H54 (cell line): ENCODE measurements at places on chromosomes 5 and 9.

GRCh38 chr5:59826996-59827395 lies 66.5 kb downstream of the PDE4D start:
- DNase-seq = no peak

DNA sequence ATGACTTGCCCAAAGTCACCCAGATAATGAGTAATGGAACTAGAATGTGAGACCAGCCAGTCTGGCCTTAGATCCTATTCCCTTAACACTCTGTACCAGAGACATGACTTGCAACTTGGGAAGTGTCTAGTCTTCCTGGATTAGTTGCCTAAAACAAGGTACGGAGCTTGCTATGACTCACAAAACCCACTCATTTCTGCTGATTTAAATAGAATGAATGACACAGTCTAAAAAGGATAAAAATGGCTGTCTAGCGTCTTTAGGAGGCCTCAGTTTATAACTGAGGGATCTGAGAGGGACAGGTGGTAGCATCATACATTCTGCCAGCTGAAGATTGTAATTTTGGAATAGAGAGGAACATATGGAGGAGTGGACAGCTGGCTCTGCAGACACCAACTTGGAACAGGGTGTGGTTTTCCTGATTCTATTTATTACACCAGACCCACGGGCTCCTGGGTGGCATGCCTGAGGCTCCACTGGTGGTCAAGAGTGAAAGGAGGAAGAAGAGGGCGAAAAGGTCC lies 62.7 kb downstream of the ABLIM3 start:
- DNase-seq = peak; percentile 26

- no peak for DNase-seq
Observed at GRCh38 chr5:133406977-133407632, 205.2 kb downstream of the FSTL4 start.

DNA sequence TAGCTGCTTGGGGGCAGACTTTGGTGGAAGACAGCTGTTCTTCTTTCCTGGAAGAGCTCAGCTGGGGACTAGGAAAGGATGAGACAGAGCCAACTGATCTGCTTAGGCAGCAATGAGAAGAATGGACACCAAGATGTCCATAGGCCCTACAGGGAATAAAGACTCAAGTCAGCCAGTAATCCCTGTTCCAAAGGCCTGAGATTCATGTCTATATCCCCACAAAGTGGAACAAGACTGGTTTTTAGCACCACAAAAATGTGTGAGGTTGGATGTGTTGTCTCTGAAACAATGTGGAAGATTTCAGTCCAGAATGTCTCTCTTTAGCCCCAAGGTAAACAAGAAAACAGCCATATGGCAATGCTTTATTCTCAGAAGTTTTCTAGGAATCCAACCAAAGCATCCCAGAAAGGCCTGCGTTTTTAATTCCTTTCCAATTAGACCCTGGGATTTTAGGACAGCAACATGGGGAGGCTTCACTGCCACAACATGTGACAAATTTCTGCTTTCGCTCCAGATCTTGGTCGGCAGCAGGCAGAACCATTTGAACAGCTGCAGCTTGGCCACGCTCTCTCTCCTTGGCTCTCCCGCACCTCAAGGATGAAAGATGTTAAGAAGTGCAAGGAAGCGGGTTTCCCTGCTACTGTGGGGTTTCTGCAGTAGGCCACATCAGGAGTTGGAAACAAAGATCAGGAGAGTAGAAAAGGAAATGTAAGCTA lies 245.1 kb downstream of the FSTL4 start:
- no peak for DNase-seq

DNA sequence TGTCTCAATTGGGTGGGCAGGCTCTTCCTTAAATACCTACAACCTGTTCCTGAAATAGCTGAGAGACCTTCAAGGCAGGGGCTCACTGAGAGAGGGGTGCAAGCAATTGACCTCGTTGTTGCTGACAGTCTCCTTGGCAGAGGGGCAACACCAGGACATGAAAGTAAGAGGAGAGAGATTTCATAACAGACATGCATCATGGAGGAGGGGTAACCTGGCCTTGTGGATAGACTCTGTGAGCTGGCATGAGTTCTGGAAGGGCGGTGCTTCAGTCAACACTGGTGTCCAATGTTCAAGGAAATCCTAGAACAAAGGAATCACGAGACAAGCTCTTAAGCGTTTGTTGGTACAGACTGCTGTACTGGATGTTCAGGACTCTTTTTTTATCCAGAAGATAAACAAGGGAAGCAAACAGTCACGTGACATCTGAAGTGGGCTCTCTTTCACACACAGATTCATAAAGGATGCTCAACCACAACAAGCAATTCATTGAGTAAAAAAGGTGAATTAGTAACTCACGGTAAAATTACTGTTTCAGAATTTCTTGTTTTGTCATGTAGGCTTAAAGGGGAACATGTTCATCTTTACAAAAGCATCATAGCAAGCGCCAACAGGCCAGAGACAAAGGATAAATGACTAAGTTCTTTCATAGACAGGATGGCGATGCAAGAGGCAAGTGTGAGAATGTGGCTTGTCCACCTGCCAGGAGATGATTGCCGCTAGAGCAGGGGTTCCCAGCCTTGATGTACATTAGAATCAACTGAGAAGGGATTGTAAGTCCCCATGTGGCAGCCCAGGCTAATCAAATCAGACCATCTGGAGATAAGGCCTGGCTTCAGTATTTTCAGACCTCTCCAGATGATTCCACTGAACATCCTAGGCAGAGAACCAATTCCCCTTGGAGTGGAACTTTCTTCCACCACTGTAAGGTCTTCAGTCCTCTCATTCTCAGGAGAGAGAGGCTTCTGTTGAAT lies 20.7 kb downstream of the ANKRA2 start:
- no peak for DNase-seq

DNA sequence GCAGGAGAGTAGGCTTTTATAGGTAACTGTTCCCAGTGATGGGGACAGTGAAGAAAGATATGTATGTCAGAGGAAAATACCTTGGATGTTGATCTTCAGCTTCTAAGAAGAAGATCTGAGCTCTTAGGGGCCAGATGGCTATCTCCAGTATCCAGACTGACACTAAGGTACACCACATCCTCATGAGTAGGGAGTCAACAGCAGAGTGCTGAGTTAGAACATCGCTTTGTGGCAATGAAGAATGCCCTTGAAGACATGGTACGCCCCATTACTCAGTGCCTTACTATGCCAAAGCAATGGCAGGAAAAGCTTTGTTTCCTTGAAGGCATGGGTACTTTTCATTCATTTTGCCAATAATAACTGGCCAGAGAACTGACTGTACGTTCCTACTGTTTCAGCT lies 263.7 kb downstream of the CEMIP2 start:
- no peak for DNase-seq

- no peak for DNase-seq
Observed at GRCh38 chr9:3909966-3910650, 384.3 kb upstream of the RFX3 start.

- DNase-seq = no peak
Observed at GRCh38 chr5:173474881-173475287, 141.6 kb downstream of the BOD1 start.

GRCh38 chr9:137607141-137607857 lies 1.8 kb downstream of the ARRDC1 start:
- DNase-seq = no peak

DNA sequence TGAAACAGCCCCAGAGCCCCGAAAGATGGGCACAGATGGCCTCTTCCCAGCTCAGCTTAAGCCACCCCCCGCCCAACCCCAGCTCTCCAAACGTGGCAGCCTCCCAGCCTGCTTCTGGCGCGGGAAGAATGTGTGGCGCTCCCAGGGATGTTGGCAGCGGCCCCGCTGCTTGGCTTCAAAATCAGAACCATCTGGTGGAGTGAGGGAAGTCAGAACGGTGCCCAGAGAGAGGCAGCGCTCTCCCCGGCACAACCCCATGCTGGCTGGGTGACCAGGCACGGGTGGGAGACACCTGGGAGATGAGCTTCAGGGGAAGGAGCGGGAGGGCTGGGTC lies 72.7 kb upstream of the ORM1 start:
- no peak for DNase-seq

- peak; percentile 71 for DNase-seq
Observed at GRCh38 chr9:122095010-122095767, 2.1 kb upstream of the TTLL11 start.

DNA sequence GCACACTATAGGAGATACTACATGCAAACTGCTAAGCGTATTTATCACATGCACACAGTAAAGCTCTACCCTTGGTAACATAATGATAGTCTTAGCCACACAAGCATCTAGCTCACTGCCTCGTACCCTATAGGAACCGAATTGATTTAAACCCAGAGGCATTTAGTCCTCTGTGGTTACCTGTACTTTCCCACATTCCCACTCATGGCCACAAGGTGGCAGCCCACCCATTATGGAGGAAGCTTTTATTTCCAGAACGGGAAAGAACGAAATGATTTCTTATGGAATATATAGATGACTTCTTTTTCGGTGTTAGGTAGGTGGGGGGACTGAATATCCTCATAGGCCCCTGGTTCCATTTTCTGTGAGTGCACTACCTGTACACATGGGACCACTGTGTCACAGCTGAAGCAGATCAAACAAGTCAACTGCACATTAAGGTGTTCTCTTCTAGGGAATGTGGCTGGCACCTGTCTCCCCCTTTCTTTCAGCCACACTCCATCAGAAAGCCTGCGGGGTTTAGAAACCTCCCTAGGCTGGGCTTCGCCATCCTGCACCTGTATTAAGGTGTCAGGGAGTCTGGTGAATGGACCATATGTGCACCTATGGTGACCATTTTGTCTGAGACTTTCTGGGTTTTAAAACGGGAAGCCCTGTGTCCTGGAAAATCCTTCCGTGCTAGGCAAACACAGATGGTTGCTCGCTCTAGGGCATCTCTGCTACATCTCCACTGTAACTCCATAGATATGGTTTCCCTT lies 313.2 kb downstream of the SLIT3 start:
- DNase-seq = peak; percentile 23

DNA sequence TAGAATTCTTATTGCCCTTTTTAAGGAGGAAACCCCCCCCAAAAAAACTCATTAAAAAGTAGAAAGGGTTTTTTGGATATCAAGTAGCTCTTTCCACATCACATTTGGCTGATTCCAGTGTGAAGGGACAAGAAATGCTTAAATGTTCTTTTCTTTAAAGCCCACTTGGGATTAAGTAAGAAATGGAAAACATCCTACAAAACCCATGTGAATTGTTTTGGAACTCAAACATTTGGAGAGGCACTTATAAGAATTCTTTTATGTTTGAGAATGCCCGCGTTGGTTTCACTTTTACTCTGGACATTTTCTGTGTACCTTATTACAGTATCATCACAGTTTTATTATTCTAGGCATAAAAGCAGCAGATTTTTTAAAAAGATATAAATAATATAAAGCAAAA lies 301.1 kb upstream of the ACTBL2 start:
- no peak for DNase-seq

- DNase-seq = no peak
Observed at GRCh38 chr5:113771483-113771882, 258.0 kb downstream of the YTHDC2 start.

DNA sequence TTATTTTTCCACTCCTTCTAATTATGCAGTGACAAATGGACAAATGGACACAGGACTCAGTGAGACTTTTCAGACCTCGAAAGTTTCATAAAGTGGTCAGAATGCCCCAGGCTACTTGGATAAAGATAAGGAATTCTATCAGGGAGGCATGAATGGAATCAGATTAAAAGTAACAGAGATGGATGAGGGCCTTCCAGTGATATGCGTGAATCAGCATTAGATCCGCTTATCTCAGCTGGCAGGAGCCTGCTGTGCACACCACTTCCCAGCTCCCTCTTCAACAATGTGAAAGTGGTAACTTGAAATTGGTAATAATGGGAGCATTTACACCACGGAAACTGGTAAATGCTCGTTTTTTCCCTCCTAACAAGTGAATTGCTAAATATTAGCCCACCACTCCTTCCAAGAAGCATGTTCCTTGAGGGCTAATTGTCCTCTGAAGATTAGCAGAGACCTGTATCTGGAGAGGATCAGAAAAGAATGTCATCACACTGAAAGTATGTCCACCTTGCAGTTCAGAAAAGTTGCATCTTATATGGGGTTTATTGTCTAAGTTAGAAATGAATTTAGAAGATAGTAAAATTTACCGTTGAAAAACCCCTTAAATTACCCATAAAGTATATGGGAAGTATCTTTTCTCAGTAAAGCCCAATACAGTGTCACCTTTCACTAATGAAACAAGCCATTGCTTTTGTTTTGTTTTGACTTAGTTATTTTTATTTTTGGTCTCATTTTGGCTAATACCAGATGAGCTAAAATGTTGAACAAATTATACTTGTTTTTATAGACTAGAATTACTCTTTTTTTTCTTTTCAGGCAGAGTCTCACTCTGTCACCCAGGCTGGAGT lies 125.3 kb downstream of the DPYSL3 start:
- DNase-seq = no peak

DNA sequence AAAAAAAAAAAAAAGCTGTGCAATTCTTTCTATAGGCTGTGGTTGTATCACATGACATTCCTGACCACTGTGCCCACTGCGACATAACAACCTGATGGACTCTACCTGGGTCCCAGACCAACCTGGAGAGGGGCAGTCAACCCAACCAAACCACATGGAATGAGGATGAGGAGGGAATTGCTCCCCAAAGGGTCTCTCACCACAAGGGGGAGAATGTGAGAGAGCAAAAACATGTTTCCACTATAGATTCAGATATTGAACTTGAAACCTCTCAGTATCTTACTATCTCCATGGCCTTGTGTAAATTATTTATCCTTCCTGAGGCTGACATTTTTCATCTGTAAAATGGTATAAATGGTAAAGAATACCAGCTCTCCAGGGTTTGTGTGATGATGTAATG lies 66.9 kb upstream of the SV2C start:
- no peak for DNase-seq

DNA sequence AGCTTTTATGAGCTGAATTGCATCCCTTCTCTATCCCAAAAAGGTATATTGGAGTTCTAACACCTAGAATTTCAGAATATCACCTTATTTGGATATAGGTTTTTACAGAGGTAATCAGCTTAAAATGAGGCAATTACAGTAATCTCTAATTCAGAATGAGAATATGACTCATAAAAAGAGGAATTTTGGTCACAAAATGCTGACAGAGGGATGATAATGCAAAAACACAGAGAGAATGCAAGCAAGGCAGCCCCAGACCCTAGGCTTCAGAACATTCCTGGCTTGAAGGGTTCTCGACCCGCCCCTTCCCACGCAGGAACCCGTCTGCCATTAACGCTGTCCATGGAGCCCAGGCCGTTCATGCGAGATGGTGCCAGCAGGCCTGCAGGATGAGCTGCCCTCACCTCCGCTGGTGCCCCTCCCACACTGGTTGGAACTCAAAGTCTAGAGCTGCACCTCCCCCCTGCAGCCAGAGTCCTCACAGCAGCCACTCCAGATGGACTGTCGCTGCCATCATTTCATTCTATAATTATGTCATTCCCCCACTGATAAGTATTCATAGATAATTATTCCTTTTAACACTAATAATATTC lies 1173.4 kb upstream of the ACO1 start:
- no peak for DNase-seq

GRCh38 chr9:77125665-77126064 lies 51.7 kb upstream of the VPS13A start:
- no peak for DNase-seq

GRCh38 chr5:24280215-24280614 lies 364.6 kb downstream of the CDH10 start:
- no peak for DNase-seq

DNA sequence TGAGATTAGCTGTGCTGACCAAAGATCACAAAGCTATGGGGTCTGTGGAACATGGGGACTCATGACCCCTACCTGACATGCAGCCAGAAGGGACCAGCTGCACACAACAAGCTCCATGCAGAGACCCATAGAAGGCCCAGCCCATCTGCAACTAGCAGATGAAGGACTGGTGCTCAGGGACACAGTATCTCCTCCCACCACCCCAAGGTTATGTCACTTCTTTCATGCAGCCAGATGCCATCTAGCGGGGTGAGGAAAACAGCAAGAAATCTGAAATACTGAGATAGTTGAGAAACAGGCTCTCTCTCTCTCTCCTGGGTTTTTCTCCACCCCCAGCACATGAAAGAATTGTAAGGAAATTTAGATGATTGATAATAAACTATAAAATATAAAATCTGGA lies 161.3 kb upstream of the DAPK1 start:
- no peak for DNase-seq
